Endothelial cell of umbilical vein (primary cell): ENCODE measurements at places on chromosomes 16 and 17. TPM values are rescaled to one million over a fixed set of nuclear protein-coding genes. Genes with fewer than 3 reads are reported as not detected.

The TUBB3 gene
- total RNA-seq, result 164 and 215 TPM in 2 replicates

The CD300LB gene
- total RNA-seq, result not detected in 2 replicates

The VASN gene
- total RNA-seq, result 0.14 and 0.42 TPM in 2 replicates

The SLC35G6 gene
- total RNA-seq, result not detected in 2 replicates

The TUBG2 gene
- total RNA-seq, result 13.1 and 13.2 TPM in 2 replicates

The SALL1 gene
- not detected in 2 replicates for total RNA-seq

DNA sequence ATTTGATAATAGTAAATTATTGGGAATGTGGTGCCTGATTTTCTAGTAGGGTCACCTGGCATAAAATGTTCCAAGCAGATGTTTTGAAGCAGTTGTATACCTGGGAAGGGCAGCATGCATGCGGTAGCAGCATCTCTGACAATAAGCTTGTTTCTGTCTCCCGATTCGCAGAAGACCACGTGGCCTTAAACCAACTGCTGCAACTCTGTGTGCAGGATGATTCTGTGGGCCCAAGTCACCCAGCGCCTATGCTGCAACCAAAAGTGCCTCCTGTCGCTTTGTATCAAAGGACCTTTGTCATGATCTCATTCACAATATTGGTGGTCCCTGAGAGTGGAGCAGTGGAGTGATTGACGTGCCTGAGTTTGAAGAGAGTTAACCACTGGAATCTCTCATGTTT, 8.1 kb downstream of the NDEL1 start:
- no peak overlapping the region for H3K27ac ChIP-seq
- H3K4me1 ChIP-seq, result peaks cover 50% of the 10 kb centered on the region
- H3K4me3 ChIP-seq, result no peak overlapping the region
- H3K36me3 ChIP-seq, result peaks cover 22% of the 10 kb centered on the region
- DNase-seq, result no peak

GRCh38 chr17:49925921-49926320, 43.1 kb upstream of the DLX4 start:
- H3K4me1 ChIP-seq, result no peaks in the 10 kb centered on the region
- no peak for DNase-seq
- H3K4me3 ChIP-seq, result no peak overlapping the region
- H3K27me3 ChIP-seq, result peaks cover 3% of the 10 kb centered on the region
- no peak overlapping the region for H3K27ac ChIP-seq
